ENCODE measurements at places on chromosomes 2 and 18.

GRCh38 chr2:29776406-29776805 lies 145.0 kb downstream of the ALK start:
- DNase-seq, result no peak

DNA sequence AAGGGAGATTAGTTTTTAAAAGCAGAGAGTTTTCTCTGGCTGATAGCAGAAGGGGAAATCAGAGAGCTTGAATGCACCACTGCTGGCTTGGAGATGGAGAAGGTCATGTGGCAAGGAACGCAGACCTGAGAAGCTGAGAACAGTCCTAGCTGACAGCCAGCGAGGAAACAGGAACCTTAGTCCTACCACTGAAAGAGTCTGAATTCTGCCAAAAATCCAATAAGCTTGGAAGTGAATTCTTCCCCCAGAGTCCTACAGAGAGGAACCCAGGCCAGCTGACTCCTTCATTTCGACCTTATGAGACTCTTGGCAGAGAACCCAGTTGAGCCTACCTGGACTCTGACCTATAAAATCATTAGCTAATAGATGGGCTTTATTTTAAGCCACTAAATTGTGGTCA lies 371.9 kb upstream of the TNP1 start:
- DNase-seq, result no peak

DNA sequence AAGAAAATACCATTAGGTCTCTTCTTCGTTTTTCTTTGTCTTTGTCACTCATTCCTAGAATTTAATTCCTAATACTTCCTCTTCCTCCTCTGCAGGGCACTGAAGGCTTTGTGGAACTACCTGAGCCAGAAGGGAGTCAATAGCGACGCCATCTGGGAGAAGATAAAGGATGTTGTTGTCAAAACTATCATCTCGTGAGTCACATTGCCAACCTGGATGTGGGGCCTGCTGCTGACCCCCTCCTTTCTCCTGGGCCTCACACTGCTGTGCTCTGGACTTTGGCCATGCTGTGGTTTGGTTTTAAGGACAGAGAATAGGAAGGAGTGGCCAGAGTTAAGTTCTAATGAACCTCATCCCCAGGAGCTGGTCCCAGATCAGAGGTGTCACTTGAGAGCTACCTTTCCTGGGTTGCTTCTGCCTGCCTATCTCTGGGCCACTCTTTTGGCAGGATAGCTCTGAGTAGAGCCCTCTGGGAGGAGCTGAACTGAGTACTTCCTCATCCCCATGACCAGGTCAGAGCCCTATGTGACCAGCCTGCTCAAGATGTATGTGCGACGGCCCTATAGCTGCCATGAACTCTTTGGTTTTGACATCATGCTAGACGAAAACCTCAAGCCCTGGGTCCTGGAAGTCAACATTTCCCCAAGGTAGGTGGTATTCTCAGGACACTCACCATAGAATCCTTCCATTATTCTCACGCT lies 33.1 kb upstream of the CYP27A1 start:
- DNase-seq, result no peak

GRCh38 chr2:146228466-146229058 lies 1616.3 kb upstream of the ACVR2A start:
- DNase-seq, result no peak

DNA sequence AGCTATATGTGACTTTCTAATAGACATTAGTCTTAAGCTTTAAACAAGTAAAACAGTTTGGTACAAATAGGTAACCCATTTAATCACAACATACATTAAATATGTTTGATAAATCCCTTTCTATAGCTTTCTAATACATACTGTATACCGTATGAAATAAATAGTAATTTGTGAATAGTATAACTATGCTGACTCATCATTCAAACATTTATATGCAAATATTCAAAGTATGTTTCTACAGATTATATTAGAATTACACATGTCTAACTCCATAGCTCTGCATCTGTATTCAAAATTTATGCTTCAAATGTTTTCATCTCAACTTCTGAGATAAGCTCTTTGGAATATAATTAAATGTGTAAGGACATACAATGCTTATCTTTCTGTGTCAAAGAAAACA lies 142.7 kb upstream of the ZNF804A start:
- no peak for DNase-seq

All from C1 segment of cervical spinal cord (tissue), 14 donors.